ENCODE measurements at places on chromosomes 11 and 22.
A peak's percentile ranks its signal among the peaks of the same experiment; 100 is the strongest.

DNA sequence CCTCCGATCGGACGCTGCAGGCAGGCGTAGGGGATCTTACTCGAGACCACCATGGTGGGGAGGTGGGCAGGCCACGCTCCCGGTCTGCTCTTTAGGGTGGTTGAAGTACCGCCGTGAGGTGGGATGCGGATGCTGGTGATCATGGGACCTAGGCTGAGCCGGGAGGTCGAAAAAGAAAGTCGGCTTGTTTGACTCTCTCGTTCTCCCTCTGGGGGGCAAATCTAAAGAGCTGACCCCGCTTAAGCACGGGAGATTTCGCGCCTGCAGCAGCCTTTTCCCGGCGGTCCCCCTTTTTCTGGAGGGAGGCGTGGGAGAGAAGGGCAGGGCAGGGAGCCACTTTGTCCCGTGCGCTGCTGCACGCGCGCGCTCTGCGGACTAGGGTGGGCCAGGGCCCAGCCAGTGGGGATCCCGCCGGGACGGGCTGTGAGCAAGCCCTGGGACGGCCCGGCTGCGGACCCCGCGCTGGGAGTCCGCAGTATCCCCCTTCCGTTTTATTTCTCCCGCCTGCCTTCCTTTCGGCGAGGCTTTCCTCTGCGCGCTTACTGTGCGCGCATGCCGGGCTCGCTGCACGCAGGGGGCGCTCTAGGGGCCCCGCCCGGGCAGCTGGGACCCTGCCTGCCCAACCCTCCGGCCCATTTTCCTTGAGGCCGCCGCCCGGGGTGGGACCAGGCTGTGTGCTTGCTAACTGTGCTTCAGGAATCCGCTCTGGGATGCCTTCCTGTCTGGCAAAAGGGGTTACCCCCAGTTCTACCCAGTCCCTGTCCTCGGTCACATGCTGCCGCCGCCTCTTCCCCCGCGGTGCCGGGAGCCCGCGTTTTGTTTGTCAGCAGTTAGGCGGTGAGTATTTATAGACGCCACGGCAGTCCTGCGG, 81.0 kb downstream of the PRR5L start:
- DNase-seq = peak; percentile 63

DNA sequence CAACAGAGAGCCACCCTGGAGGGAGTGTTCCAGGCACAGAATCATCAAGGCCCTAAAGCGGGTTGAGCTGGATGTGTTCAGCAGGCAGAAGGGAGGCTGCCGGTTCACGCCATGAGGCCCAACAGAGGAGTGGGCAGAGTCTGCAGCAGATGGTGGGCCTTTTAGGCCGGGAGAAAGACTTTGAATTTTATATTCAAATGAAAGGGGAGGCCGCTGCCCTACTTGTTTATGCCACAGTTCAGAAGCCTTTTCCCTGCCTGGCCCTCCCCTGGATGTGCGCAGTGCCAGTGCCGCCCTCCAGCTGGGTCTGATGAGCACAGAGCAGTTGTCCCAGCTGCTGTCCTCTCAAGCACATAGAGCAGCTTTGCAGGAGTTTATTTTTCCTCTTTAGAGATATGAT, 46.9 kb upstream of the TTC12 start:
- no peak for DNase-seq

- no peak for DNase-seq
Measured at GRCh38 chr11:23138761-23139160, 278.5 kb upstream of the CCDC179 start.

DNA sequence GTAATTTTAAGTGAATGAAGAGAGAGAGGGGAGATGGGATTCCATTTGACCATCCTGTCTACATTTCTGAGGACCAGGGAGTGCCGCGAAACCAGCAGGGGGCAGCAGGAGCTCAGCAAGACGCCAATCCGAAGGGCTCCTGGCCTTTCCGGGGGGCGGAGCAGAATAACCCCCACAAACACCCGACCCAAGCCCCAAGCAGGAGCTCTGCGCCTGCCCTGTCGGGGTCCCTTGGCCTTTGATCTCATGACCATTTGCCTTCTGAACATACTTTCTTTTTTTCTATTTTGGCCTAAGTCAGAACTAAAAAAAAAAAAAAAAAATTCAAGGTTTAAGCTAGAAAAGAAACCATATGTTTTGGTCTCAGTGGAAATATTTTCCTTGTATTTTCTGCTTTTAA, 21.9 kb upstream of the SCN2B start:
- peak; percentile 73 for DNase-seq

- no peak for DNase-seq
Measured at GRCh38 chr11:70297341-70297740, 26.9 kb downstream of the PPFIA1 start.

DNA sequence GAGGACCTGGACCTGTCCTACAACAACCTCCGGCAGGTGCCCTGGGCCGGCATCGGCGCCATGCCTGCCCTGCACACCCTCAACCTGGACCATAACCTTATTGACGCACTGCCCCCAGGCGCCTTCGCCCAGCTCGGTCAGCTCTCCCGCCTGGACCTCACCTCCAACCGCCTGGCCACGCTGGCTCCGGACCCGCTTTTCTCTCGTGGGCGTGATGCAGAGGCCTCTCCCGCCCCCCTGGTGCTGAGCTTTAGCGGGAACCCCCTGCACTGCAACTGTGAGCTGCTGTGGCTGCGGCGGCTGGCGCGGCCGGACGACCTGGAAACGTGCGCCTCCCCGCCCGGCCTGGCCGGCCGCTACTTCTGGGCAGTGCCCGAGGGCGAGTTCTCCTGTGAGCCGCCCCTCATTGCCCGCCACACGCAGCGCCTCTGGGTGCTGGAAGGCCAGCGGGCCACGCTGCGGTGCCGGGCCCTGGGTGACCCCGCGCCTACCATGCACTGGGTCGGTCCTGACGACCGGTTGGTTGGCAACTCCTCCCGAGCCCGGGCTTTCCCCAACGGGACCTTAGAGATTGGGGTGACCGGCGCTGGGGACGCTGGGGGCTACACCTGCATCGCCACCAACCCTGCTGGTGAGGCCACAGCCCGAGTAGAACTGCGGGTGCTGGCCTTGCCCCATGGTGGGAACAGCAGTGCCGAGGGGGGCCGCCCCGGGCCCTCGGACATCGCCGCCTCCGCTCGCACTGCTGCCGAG, 1.5 kb downstream of the LRFN4 start:
- DNase-seq = no peak

DNA sequence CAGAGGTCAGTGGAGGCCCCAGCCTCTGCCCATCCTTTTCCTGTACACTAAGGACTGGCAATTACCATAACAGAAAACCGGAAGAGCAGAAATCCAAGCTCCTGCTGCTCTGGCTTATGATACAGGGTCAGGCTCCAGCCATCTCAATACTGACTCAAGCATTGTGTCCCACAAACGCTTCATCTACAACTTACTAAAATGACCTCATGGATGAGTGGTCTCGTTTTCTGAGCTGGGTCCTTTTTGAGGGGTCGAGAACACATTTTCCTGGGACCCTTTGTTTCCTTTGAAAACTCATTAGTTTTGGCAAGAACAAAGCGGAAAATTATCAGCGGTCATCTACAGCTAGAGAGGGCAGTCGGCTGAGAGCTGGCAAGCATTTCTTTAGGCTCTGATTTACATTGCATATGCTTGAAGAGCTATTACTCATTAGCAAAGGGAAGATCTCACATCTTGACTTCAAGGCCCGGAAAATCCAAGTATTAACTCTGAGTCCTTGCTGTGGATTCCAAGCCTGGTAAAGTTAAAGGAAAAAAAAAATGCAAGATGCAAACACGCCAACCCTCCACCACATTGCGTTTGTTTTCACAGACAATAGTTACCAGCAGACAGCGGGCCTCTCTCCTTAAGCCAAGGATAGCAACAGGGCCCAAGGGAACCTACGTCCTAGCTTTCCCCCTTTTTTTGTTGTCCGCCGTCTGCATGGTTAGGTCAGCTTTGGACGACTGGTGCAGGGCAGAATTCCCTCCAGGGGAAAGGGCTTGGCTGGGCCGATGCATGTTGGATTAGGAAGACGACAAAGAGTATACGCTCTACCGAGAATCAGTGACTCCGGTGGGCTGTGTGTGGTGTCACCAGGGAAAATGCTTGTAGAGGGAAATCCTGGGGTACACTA, 1.8 kb downstream of the TESMIN start:
- DNase-seq = no peak

DNA sequence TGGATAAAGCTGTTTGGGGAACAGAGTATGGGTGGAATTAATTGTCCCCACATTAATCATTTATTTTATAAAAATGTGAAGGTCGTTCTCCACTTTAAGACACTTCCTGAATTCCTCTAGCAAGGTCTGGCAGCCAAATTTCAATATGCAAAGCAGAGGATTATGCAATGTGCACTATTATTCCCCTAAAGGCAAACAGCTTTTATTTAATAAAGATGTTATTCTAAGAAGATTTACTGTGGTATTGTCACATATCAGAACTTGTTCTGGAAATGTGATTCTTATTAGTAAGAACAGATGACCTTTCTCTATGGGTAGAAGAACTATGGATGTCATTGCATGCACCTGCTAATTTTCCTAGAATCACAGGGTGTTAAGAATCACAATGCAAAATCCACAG, 1128.8 kb upstream of the CCDC90B start:
- DNase-seq = no peak

DNA sequence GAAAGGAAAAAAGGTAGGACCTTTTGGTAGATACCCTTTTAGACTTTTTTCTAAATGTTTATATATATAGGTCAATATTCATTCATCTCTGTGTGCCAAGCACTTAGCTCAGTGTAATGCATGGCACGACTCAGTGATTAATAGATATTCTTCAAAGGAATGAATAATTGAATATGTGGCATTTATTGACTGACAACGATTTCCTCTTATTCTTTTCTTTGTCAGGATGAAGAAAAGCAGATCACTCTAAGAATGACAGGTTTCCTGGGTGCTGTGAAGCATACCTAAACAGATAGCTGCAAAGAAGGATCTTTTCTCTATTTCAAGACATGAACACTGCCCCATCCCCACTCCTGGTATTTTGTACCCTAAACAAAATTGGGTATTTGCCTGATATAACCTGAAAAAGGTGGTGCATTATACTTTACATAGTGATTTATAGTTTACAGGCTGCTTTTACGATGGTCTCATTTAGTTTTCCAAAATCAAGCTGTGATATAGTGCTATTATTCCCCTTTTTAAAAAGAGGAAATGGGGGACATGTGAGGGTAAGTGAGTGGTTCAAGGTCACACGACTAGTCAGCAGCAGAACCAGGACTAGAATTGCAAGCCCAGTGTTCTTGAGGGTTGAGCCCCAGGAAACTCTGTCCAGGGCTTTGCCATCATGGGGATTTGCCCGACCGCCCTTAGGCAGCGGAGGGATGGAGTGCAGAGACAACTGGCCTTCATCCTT, 32.9 kb upstream of the CLMP start:
- no peak for DNase-seq

GRCh38 chr22:36331912-36332622, 55.7 kb downstream of the MYH9 start:
- DNase-seq = peak; percentile 65

DNA sequence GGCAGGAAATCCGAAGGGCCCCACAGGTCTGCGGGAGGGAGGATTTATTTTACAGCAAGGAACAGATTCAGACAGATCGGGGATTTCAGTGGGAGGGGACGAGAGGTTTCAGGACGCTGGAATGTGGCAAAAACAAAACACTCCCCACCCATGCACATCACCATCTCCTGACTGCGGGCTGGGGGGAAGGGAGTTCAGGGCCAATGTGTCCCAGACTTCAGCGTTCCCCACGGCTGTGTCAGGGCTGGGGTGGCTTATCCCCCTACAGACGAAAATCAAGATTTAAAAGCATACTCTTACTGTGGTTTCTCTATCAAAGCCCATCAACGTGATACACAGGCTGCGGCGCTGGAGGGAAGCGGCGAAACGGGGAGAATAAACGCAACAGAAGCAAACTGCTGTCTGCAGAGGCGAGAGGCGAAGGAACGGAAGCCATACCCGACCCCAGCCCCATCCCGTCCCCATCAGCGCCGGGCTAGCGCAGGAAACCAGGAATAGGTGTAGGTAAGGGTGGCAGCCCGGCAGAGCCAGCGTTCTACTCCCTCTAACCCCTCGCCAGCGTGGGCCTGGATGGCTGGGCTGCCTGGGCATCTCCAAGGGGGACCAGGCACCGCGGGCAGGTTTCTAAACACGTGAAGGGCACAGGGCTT, 2.7 kb downstream of the TENM4 start:
- no peak for DNase-seq

GRCh38 chr11:28659716-28660348, 551.6 kb downstream of the METTL15 start:
- no peak for DNase-seq

- no peak for DNase-seq
Measured at GRCh38 chr11:120649316-120649715, 137.8 kb downstream of the GRIK4 start.

- no peak for DNase-seq
Measured at GRCh38 chr11:69697861-69698260, 6.0 kb downstream of the FGF19 start.

- no peak for DNase-seq
Measured at GRCh38 chr22:47269516-47270088, 507.2 kb downstream of the TBC1D22A start.

- DNase-seq = no peak
Measured at GRCh38 chr11:78365381-78365792, 52.2 kb downstream of the GAB2 start.

- DNase-seq = no peak
Measured at GRCh38 chr11:106397787-106398501, 320.5 kb downstream of the AASDHPPT start.

- no peak for DNase-seq
Measured at GRCh38 chr11:71465054-71465453, 12.1 kb downstream of the NADSYN1 start.

- DNase-seq = no peak
Measured at GRCh38 chr22:32764330-32765131, 37.0 kb upstream of the TIMP3 start.

DNA sequence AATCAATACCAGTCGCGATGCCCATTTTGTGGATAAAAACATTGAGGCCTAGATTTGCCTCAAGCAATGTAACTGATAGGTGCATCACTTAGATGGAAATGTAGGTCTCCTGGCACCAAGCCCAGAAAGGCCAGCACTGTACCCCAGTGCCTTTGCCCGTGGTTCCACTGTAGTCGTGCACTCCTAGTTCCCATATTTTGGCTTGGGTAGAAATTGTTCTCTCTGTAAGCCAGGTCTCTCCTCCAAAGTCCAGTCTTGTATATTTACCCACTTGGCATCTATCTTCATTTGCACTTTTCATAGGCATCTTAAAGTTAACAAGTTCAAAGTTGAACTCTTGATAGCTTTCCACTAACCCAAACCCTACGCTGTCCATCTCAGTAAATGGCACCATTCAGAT, 41.6 kb upstream of the DMC1 start:
- DNase-seq = no peak

DNA sequence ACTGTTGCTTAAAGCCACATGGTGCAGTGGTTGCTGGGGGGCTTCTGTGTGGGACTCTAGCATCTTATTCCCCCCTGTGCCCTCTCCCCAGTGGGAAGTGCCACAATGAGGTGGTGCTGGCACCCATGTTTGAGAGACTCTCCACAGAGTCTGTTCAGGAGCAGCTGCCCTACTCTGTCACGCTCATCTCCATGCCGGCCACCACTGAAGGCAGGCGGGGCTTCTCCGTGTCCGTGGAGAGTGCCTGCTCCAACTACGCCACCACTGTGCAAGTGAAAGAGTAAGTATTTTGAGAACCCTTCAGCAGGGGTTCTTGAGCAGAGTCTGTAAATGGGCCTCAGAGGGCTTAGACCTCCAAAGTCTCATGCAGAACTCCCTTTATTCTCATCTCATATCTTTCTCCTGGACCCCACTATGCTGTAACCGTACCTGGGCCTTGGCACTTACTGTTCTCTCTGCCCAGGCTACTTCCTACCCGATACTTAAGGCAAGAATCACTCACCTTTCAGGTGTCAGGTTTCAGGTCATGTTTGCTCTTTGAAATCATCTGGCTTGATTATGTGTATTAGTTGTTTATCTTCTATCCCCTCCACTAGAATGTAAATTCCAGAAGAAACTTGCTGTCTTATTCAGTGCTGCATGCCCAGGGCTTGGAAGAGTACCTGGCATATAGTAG, 32.4 kb downstream of the PIK3IP1 start:
- no peak for DNase-seq

- no peak for DNase-seq
Measured at GRCh38 chr22:28922540-28923244, 39.3 kb downstream of the ZNRF3 start.

All from central memory CD4-positive, alpha-beta T cell (primary cell).